ENCODE measurements at places on chromosomes 12 and 14.

DNA sequence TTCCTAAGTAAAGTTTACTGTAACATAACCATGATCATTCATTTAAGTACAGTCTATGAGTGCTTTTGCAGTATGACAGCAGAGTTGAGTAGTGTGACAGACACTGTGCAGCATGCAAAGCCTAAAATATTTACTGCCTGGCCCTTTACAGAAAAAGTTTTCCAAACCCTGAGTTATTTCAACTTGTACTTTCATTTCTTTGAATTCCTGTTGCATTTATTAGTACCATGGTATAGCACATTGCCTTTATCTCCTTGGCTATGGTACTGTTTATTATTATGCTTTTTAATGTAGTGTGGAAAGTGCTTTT lies 6.2 kb downstream of the ARHGAP5 start:
- no peak for DNase-seq

- DNase-seq, result no peak
These were observed 125.3 kb upstream of the PWP1 start for GRCh38 chr12:107560165-107560898.

DNA sequence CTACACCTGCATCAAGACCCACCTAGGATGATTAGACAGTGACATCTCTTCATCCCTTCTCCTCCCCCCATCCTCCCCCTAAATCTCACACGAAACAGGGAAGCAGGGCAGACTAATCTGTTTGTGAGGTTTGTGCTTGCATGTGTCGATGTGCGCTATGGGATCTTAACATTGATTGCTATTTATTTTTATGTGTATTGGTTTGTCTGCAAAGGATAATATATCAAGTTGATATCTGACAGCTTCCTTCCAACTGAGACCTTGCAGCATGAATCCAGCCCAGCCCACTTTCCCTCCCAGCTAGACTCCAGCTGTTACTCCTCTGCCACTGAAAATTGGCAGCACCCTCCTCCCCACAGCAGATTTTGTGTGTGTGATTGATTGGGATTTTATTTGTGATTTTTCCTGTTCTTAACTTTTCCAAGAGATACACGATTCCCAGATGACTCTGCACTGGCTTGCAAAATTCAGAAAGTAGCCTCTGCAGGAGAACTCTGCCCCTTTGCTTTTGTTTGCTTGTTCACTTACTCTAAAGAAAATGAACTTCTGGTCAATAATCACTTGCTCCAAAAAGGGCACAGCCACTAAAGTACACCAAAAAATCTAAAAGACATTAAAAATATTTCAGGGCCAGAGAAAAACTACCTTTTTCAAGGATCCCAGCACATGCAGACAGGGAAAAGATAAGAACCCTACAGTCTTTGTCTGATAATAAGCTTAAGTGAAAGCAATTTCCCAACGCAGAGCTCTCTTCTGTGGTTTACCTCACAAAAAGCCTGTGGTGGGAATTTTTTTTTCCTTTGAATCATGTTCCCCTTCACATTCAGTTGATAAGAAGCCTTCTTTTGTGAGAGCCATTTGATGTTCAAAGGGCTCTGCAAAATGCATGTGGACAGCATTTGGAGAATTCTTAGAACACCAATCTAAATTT lies 222.1 kb downstream of the RPS29 start:
- no peak for DNase-seq

DNA sequence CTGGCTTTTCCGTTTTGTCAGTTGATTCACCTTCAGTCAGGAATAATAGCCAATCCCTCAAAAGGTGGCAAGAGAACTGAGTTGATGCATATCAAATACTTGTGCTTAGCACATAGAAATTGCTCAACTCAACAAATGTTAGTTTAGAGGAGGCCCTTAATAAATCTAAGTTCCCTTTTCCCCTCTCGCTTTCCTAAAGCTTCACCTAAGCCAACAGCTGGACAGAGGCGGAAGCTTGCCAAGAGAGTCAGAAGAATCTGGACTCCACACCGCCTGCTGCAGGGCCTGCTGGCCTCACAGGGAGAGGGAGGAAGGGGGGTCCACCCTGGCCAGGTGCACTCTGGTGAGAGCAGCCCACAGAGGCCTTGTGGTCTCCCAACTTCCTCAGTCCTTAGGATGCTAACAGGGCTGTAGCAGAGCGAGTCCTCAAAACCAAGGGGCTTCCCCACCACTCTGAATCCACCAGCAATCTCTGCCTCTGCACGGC lies 213.1 kb downstream of the CHST11 start:
- no peak for DNase-seq

GRCh38 chr12:21559855-21560569 lies 33.9 kb downstream of the SPX start:
- no peak for DNase-seq

GRCh38 chr14:65915125-65915524 lies 502.6 kb downstream of the FUT8 start:
- no peak for DNase-seq

GRCh38 chr14:42778984-42779383 lies 1172.3 kb downstream of the LRFN5 start:
- no peak for DNase-seq
